ENCODE measurements at places on chromosomes 6 and 20.

GRCh38 chr6:453152-453551 lies 61.6 kb downstream of the IRF4 start:
- DNase-seq, result no peak

GRCh38 chr20:35511814-35512420 lies 17.5 kb downstream of the C20orf173 start:
- DNase-seq, result peak; percentile 54

- DNase-seq, result no peak
Observed at GRCh38 chr6:24988562-24988961, 52.8 kb upstream of the RIPOR2 start.

- DNase-seq, result no peak
Observed at GRCh38 chr20:61353261-61354000, 101.4 kb downstream of the CDH4 start.

DNA sequence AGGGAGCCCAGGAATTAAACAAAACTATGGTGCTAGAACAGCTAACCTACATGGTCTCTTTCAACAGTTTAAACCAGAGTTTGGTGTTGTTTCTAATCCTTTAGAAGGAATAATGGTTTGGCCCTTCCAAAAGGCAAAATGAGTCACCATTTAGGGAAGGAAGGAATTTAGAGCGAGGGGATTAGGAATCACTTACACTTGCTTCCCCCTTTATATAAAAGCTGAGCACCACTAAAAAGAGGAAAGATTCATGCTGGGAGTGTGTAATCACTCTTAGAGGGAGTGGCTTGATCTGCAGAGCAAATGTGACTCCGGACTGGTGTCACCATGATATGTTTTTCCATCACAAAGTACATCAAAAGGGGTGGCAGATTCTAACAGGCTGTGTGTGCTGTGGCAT lies 63.6 kb downstream of the F13A1 start:
- DNase-seq, result no peak

- DNase-seq, result peak; percentile 37
Observed at GRCh38 chr6:13725570-13725969, 13.9 kb upstream of the RANBP9 start.

DNA sequence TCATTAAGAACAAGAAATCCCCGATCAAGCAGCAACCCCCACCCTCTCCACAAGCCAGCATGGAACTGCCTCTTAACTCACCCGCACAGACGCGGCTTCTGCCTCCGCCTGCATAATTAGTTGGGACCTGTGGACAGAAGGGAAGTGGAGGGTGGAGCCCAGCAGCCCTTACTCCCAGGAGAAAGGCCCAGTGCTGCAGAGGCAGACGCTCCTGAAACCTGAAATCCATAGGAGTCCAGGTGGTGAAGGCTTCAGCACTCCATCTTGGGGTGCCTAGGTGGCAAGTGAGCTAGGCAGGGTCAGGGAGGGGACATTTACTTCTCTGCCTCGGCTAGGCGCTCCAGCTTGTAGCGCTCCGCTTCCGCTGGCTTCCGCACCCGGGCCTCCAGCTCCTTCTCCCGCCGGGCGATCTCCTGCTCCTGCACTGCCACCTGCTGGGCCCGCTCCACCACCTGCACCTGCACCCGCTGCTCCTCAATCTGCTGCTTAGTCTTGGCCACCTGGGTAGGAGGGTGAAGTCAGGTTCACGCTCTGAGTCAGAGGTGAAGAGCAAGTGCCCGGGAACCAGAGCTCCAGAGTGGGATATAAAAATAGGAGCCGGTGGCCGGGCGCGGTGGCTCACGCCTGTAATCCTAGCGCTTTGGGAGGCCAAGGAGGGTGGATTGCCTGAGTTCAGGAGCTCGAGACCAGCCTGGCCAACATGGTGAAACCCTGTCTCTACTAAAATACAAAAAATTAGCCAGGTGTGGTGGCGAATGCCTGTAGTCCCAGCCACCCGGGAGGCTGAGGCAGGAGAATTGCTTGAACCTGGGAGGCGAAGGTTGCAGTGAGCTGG lies 10.7 kb downstream of the TUBB start:
- peak; percentile 73 for DNase-seq

DNA sequence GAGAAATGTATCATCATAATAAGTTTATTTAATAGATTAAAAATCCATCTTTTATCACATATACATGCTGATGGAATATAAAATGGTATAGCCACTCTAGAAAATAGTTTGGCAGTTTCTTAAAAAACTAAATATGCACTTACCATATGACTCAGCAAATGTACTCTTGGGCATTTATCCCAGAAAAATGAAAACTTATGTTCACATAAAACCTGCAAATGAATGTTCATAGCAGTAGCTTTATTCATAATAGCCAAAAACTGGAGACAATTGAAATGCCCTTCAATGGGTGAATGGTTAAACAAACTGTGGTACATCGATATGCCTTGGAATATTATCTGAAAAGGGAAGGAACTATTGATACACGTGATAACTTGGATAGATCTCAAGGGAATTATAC lies 6.4 kb upstream of the NCOA7 start:
- DNase-seq, result no peak

DNA sequence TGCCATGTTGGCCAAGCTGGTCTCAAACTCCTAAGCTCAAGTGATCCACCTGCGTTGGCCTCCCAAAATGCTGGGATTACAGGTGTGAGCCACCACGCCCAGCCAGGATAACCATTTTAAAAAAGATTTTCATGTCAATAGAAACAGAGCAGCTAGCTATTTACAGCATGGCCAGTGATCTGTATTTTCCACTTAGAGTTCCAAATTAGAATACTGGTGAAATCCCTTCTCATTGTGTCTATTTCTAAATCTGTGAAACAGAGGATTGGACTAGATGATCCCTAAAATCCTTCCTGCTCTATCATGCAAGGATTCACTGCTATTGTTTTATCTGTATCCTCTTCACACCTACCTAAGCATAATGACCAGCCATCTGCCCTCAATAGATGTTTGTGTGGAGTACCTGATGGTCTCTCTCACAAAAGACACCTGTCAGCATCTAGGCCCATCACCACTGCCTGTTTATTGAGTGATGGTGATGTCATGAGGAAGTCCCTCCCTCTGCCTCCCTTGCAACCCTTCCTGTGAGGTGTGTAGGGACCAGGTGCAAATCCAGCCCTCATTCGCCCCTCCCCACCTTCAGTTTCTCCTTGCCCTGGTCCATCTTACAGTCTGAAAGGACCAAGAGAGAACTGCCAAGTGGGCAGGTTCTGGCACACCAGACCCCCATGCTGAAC lies 26.5 kb upstream of the SMIM29 start:
- DNase-seq, result no peak

DNA sequence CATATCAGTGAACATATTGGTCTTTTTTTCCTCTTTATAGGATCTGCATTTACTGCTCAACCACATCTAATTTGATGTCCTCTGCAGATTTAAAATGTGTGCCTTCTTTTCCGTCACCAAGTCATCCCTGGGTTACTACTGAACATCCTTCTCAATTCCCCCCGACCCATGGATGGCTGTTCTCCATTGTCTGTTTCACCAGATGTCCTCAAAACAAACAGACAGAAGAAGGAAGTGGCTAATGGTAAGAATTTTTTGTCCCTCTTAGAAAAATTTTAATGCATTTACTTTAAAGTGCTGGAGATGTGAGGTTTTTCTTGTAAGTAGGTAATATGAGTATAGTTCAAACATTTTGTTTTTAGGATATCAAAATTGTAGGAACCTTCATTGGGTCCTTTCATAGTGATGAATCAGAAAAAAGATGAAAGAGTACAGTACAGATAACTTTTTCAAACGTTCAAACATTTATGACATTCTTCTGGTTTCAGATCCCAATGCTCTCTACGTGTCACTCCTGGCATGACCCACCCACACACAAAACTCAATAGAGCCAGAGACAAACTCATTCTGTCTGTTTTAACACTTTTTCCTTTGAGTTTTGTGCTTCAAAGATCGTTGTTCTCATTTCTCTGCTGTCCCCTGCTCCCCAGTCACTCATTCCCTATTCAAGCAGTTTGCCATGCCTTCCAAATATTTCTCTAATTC lies 276.4 kb downstream of the PRL start:
- DNase-seq, result no peak

DNA sequence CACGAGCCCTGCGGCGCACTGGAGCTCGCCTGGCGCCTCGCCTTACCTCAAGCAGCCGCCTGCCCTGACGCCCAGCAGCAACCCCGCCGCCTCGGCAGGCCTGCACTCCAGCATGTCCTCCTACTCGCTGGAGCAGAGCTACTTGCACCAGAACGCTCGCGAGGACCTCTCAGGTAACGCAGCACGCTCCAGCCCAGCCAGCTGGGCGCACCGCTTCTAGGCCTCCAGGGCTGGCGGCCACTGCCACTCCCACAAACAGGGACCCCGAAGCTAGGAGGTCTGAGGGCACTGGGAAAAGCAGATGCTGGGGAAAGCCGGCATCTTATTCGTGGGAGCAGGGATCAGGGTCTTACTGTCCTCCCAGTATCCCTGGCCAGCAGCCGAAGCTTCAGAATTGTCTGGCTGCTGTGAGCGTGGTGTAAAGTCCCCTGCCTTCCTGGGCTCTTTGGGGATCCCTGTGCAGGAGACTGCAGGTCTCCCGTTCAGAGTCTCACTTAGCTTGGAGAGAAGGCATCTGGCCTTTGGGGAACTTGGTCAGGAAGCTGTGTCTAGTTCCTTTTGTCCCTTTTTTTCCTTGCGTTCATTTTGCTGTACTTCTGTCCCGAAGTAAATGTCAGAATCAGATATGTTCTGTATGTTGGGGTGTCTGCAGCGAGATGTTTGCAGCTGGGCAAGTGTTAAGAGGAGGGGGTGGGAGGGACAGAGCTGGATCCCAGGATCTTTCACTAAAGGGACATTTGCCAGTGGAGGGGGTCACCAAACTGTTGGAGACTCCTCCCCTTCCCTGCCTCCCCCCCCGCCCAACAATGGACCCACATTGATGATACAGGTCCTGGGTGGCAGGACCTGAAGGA lies 1.8 kb downstream of the FOXF2 start:
- DNase-seq, result no peak

All from Caki2 (cell line).